Occipital lobe (tissue), 3 donors: ENCODE measurements at places on chromosomes 11 and 22. TPM values are rescaled to one million over a fixed set of nuclear protein-coding genes. Genes with fewer than 3 reads are reported as not detected.

DNA sequence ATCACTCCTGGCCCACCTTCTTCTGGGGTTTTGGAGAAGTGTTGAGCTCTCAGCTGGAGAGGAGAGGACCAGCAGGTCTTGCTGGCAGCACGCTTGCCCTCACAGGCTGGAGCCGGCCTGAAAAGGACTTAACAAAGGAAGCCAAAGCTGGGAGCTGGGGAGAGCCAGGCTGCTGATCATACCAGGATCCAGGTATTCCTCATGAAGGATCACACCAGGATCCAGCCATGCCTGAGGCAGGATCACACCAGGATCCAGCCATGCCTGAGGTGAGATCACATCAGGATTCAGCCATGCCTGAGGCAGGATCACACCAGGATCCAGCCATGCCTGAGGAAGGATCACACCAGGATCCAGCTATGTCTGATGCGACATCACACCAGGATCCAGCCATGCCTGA is 17.0 kb downstream of the MRGPRD start:
- DNase-seq = no peak

DNA sequence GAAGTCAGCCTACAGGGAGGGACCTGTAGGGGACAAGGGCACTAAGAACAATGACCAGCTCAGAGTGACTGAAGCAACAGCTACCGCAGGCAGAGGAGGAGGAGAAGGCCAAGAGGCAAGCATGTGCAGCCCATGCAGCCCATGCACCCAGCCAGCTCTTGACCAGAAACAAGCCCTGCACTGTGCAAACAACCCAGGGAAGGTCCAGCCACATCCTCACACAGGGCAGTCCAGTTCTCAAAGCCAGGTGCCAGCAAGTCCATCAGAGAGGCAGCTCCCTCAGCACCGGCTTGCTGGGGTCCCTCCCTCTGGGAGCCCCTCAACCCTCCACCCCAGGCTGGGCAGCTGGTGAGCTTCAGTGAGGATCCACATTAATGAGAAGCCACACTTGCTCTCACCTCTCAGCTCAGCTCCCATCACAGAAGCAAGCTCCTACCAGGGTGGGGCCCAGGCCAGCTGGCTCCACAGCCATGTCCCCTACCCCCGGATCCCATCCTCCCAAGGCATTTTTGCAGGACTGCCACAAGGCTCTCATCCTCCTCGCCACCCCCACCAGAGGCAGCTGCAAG is 7.1 kb downstream of the DGCR2 start:
- no peak for DNase-seq

DNA sequence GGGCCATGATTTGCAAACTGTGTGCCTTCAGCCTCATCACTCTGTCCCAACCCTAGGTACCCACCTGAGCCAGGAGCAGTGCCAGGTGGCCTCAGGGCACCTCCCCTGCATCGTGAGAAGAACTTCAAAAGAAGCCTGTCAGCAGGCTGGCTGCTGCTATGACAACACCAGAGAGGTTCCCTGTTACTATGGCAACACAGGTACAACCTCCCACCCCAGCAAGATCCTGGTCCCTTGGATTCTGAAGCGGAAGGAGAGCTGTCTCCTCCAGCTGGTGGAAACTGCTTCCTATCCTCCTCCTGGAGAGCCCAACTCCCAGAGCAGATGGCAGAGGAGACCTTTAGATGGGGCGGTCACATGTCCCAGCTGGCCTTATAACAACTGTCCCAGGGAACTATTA is 2.9 kb downstream of the ZP1 start:
- DNase-seq = no peak

GRCh38 chr11:84549217-84549616 is 1077.9 kb downstream of the DLG2 start:
- peak; percentile 31 for DNase-seq

Gene IGSF22
- 0.16 TPM for total RNA-seq

Gene MOV10L1
- total RNA-seq = 0.78 TPM

Gene DENND6B
- total RNA-seq = 16.5 TPM

Gene IL10RA
- 6.7 TPM for total RNA-seq

Gene TMEM191C
- 4.4 TPM for total RNA-seq
